ENCODE measurements at places on chromosomes 16 and 17.
A peak's percentile ranks its signal among the peaks of the same experiment; 100 is the strongest.

GRCh38 chr17:19867079-19867328, 732 bp downstream of the ULK2 start:
- peak; percentile 25 for DNase-seq

DNA sequence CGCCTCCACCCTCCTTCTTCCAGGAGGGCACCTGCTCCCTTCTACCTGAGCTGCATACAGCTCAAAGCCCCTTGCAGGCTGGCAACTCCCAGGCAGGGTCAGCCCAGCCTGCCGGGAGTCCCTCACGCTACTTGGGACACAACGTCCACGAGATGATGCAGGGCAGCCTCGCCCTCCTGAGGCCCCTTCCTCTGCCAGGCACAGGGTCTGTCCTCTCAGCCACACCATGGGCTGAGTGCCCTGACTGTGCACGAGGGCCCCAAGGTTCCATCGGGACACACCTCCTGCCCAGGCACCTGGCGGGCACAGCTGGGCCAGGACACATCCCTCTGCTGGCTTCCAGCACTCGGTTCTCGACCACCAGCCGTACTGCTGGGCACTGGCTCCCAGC, 30.9 kb upstream of the ZC3H18 start:
- no peak for DNase-seq

DNA sequence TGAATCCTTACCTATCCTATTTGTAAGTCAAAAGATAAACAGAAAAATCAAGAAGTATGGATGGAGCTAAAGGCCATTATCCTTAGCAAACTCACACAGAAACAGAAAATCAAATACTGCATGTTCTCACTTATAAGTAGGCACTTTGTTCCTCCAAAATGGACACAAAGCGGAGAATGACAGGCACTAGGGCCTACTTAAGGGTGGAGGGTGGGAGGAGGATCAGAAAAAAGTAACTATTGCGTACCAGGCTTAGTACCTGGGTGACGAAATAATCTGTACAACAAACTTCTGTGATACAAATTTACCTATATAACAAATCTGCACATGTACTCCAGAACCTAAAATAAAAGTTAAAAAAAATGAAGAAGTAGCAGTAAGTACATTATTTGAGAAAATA, 164.3 kb downstream of the PARN start:
- DNase-seq, result no peak

GRCh38 chr16:11057711-11058345, 113.5 kb downstream of the CLEC16A start:
- no peak for DNase-seq

DNA sequence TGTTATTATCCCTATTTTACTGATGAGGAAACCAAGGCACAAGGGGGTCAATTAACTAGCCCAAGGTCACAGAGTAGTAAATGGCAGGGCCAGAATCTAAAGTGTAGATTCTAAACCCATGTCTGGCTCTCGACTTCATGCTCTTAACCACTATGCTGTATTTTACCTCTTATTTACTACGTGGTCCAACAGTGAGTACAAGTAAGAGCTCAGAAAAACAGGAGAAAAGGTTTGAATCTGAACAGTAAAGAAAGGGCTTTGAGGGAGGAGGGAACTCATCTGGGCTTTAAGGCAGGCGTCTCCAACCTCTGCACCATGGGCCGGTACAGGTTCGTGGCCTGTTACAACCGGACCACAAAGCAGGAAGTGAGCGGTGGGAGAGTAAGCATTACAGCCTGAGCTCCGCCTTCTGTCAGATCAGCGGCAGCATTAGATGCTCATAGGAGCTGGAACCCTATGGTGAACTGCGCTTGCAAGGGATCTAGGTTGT, 62.9 kb downstream of the SMURF2 start:
- DNase-seq, result no peak

- no peak for DNase-seq
Observed at GRCh38 chr17:50562242-50563091, 2.0 kb downstream of the CACNA1G start.

DNA sequence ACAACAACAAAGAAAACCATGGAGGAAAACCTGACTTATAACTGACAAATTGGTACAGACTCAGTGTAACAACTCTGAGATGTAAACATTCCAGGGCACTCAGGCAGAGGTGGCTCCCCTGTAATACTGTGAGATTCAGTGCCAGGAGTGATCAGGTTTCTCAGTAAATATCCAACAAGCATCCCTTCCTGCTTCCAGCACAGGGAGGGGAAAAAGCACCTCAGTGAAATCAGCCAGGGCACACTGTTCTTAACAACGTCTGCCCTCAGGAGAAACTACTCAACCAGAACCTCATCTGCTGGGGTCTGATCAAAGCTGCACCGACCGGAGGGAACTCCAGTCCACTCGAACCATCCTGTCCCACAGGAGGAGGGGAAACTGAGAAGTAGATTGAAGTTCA, 52.3 kb downstream of the AMFR start:
- no peak for DNase-seq

DNA sequence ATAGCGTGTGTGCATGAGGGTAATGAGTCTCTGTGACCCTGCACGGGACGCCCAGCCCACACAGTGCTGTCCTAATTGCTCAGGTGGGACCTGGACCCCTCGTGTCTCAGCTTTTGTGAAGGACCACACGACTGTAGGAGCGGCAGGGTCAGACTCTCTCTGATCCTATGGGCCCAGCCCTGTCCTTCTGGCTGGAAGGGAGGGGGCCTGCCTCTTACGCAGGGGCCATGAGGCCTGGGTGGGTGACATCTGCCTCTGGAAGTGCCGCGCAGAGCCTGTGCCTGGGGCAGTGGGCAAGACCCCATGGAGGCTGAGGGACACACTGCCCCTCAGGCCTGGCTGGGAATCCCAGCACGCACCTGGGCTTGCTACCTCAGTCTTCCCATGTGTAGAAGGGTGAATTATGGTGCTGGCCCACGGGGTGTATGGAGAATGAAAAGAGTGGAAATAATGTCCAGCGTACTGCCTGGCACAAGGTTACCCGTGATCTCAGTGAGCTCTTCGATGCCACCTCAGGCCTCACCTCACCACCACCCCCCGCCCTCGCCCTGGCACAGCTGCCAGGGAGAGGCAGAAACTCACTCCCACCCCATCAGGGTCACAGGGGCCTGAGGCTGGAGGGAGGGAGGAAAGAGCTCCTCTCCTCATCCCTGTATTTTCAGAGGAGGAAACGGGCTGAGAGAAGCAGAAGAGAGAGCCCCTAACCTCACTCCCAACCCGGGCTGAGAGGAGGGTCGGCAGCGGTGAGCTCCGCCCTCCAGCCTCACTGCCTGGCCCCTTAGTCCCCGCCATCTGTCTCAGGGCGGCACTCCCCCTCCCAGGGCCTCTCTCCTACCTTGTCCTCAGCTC, 27.1 kb upstream of the DBNDD1 start:
- DNase-seq, result no peak

DNA sequence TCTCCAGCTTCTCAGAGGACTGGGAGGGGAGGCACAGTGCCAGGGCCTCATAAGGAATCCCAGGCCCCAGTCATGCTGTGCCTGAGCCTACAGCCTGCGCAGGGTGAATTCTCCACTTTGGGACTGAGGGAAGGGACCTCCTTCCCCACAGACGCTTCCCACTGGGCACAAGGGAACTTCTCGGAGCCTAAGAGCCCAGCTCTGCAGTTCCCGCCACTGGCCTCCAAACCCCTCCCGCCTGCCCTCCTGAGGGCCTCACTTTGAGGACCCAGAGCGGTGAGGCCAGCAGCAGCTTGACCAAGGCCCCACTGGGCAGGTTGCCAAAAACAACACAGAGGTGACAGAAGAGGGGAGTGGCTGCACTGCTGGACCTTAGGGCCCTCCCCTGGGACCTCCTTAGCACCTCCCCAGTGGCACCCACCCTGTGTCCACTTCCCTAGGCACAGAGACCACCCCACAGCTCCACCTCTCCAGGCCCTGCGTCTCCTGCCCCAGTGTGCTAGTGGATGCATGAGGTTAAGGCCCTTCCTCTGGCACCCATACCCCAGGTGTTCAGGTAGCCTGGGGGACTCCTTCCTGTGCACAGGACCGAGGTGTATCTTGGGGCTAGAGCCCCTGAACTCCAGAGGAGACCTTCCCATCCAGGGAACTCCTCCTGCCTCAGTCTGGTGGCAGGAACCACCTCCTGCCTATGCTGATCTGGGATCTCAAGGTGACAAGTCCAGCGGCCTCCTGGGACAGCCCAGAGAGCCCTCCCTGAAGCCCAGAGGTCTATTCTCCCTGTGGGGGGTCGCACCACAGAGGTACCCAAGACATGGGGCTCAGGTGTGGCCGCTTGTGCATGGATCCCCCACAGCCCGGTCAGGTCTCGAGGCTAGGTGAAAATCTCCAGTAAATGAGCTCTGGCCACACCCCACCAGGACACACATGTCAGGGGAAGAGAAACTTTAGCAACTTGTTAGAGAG, 3.4 kb downstream of the CASKIN2 start:
- DNase-seq, result no peak

DNA sequence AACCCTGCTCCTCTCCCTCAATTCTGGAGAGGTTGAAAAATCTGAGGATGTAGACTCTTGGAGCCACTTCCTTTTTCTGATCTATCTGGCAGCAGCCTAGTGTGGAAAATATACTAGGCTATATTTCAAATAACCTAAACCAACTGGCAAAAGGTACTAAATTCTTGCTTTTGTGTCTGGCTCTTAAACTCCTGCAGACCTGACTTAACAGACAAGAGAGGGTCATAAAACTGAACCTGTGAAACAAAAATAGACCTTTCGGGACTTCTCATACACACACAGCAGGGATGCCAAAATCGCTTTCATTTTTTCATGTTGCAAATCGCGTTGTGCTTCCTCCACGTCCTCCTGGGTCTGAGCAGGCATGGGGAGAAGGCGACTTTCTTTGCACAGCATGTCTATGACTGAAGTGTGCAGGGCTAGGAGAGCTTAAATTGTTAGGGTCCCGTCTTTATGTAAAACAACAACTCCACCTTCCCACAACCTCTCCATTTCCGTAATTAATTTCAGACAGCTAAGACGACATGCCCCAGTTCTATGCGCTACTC, 520.7 kb upstream of the PSMD7 start:
- DNase-seq, result no peak

DNA sequence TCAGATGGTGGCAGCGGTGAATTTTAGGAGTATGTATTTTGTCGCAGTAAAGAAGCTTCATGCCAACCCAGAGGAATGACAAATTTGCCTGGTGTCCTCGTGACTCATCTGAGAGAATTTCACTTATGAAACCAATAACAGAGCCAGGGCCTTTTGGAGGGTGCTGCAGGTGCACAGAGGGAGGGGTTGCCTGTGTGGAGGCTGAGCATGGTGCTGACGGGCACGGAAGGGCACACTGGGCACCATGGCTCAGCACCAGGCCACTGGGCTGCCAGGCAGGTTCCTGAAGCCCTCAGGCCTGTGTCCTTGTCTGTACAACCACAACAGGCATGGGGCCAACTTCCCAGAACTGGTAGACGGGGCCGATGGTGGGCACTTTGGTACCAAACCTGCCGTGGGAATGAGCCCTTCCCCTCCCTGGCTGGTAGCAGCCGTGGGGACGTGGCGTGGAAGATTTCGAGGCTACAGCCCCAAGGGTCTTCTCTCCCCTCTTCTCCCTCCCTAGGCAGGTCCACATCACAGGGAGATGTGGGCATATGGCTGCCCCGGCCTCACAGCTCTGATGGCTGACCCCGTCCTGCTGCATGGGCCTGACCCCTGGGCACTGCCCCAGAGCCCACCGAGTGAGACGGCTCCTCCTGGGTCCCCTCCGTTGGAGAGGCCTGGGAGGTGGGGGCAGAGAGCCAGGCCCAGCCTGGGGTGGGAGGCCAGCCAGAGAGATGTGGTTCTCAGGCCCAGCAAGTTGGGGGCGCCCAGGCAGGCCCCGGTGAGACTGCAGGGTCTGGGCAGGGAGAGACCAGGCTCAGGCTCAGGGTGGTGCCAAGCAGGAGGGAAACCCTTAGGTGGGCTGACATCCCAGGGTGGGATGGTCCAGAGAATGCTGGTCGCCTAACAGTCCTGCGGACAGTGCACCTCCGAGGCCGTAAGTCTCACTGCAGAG, 30.2 kb upstream of the ZNF469 start:
- no peak for DNase-seq

GRCh38 chr16:19972111-19972510, 87.5 kb upstream of the GPRC5B start:
- no peak for DNase-seq
